ENCODE measurements at places on chromosomes 2 and 18. TPM values are rescaled to one million over a fixed set of nuclear protein-coding genes. Genes with fewer than 3 reads are reported as not detected.

GAD1 gene
- total RNA-seq: not detected

HOXD13 gene
- total RNA-seq: not detected

KIF5C gene
- 0.49 TPM for total RNA-seq

STAM2 gene
- total RNA-seq: 42.5 TPM

MPPE1 gene
- 67.0 TPM for total RNA-seq

SP9 gene
- total RNA-seq: not detected

TLX2 gene
- total RNA-seq: not detected

KIF3C gene
- total RNA-seq: 6.5 TPM

ZSWIM2 gene
- total RNA-seq: not detected

SH3YL1 gene
- 48.3 TPM for total RNA-seq

CDH19 gene
- total RNA-seq: 1.4 TPM

UCN gene
- total RNA-seq: 2.8 TPM

CYS1 gene
- total RNA-seq: 4.5 TPM

TRIM43 gene
- total RNA-seq: not detected

SAG gene
- not detected for total RNA-seq

CSRNP3 gene
- 1.9 TPM for total RNA-seq

TXNDC2 gene
- 0.55 TPM for total RNA-seq

C2orf66 gene
- total RNA-seq: 0.38 TPM

SCN2A gene
- 0.58 TPM for total RNA-seq

GALNT5 gene
- 40.2 TPM for total RNA-seq

TYW5 gene
- 7.5 TPM for total RNA-seq

ST6GAL2 gene
- 2.5 TPM for total RNA-seq

MC5R gene
- total RNA-seq: not detected

ABI2 gene
- total RNA-seq: 46.3 TPM

Measured in upper lobe of right lung (tissue), 1 donor.